Umbilical cord (tissue), 2 donors: ENCODE measurements at places on chromosomes 1 and 21. TPM values are rescaled to one million over a fixed set of nuclear protein-coding genes. Genes with fewer than 3 reads are reported as not detected.
A peak's percentile ranks its signal among the peaks of the same experiment; 100 is the strongest.

GRCh38 chr1:192518700-192519099 is 56.9 kb upstream of the RGS1 start:
- DNase-seq, result no peak

- peak; percentile 29 for DNase-seq
Observed at GRCh38 chr1:82225421-82226185, 424.9 kb downstream of the ADGRL2 start.

- DNase-seq, result no peak
Observed at GRCh38 chr1:233459470-233459945, 132.0 kb downstream of the MAP3K21 start.

DNA sequence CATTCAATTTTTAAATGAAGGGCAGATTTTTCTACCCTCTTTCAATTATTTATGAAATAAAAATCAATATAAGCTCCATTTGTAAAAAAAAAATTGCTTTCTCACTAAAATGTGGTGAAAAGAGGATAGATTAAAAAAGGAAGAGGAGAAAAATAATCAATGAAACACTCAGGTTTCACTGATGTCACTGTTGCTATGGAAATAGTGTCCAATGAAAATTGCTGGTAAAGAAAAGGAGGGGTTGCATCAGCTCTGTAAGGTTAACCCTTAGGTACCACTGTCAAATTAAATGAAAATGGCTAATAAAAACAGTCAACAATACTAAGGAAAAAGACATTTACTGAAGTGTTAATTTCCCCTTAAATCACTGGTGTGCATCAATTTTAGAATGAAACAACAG is 91.6 kb upstream of the TTC39A start:
- peak; percentile 84 for DNase-seq

DNA sequence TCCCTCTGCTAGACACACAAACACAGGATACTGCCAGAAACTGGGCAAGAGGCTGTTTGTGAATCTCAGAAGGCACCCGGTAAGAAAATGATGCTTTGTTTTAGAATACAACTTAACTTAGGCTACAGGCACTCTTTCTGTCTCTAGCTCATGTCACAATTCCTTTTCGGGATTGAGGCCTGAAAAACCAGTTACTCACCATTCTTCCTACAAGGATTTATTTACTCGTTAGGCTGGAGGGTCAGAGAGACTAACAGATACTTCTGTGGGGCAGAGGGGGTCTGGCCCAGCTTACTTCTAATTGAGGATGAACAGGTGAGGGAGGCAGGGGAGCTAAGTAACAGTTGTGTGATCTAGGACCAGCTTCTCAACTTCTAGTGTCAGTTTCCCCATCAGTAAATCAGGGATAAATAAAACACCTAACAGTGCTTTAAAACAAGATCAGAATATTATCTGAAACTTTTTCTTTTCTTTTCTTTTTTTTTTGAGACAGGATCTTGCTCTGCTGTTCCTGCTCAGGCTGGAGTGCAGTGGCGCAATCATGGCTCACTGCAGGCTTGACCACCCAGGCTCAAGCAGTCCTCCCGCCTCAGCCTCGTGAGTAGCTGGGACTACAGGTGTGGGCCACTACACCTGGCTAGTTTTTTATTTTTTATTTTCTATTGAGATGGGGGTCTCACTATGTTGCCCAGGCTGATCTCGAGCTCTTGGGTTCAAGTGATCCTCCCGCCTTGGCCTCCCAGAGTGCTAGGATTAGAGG is 31.9 kb downstream of the NFYC start:
- no peak for DNase-seq

DNA sequence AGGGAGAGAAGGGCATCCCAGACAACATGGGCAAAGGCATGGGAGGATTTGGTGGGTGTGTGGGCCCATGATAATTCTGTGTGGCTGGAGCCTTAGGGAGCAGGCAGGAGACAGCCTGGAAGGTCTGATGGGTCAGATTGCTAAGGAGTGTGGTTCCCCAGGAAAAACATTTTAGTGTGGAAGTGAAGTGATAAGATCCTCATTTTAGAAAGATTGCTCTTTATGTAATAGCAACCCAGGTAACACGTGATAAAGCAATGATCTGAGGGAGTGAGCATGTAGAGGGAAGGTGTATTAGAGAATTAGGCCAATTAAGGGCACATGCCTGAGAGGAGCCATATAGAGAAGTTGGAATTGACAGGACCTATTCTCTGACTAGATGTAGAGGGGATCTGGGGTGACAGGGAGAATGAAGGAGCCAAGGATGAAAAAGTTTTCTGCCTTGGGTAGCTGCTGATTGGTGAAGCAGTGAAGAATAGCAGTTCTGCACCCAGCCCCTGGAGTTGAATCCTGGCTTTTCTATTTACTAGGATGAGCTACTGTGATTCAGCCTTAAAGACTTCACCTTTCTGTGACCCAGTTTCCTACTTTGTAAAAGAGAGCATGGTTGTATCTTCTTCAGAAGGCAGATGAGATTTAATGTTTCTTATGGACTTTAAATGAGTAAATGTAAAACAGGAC is 18.7 kb upstream of the SLAMF6 start:
- DNase-seq, result peak; percentile 58

- DNase-seq, result no peak
Observed at GRCh38 chr21:10521091-10521598, at the start of gene TPTE. TSS of gene TPTE (plus strand) at chr21:10521583. CDS start at chr21:10538724, 17,141 bp downstream.

DNA sequence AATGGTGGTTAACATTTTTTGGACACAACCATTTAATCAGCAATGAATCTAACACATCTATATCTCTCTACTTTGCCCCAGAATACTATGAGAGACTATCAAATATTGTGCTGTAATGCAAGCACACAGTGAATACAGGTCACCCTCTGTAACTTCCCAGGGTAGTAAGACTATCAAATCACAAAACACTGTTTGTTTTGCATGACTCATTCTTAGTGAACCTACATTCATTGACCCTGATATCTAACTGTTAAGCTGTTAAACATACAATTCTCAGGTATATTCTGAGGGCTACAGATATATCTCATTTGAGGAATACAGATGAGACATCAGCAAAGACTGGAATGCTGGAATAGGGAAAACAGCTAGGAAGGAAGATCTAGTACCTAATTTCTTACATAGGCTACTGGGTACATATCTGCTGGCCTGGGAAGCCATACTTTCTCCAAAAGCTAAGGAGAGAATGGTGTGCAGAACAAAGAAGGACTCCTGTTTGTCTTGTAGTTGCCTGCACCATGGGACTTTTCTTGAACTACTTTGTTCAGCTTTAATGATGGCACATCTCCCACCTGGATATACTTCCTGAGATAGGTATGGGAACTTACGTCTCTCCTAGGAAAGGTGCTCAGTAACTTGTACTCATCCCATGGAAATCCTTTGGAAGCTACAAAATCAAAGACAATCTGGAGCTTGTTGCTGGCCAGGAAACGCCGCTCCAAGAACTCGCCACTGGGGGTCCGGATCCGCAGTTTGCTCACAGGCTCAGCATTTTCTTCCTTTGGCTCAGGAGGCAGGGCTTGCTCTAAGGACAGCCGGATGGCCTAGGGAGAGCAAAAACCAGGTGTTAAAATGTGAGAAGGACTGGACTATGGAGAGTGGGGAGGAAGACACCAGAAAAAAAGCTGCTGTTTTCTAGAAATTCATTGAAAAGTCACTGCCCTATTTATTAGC is 51.9 kb upstream of the DMRTA2 start:
- no peak for DNase-seq

DNA sequence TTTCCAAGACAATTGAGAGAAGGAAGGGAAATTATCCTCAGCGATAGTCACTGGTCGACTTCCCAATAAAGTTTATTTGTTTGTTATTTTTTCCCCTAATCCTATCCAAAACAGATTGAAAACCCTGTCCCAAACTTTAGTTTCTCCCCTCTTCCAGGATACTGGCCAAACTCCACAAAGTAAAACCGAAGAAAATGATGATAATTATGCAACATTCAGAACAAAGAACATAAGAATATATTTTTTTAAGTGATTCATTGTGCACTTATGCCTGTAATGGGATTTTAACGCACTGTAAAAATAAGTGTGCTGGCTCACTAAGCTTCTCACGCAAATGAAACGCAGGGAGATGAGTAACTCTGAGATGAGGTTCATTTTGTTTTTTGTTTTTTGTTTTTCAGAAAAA is 6.0 kb downstream of the GLIS1 start:
- no peak for DNase-seq

The MTARC1 gene
- total RNA-seq, result 7.7 TPM

The SYTL1 gene
- 8.2 TPM for total RNA-seq

The AADACL3 gene
- total RNA-seq, result 5.8 TPM

The PLD5 gene
- 2.4 TPM for total RNA-seq

The OR2T35 gene
- total RNA-seq, result 7.2 TPM

The FMO5 gene
- total RNA-seq, result 14.0 TPM
